Body of pancreas (tissue), 4 donors: ENCODE measurements at places on chromosomes 3 and 15. TPM values are rescaled to one million over a fixed set of nuclear protein-coding genes. Genes with fewer than 3 reads are reported as not detected.

GNAT1 gene
- total RNA-seq, result not detected

PAQR5 gene
- total RNA-seq, result 11.5 TPM

POPDC2 gene
- 0.78 TPM for total RNA-seq

ANKDD1A gene
- 18.8 TPM for total RNA-seq

STXBP5L gene
- under 0.01 TPM for total RNA-seq

MITF gene
- 12.2 TPM for total RNA-seq

UCN2 gene
- total RNA-seq, result not detected

EPB42 gene
- total RNA-seq, result not detected

FOXB1 gene
- total RNA-seq, result not detected
